ENCODE measurements at places on chromosomes 2 and 18.
A peak's percentile ranks its signal among the peaks of the same experiment; 100 is the strongest.

- no peak for DNase-seq
Observed at GRCh38 chr2:9153643-9153980, 53.0 kb upstream of the ASAP2 start.

DNA sequence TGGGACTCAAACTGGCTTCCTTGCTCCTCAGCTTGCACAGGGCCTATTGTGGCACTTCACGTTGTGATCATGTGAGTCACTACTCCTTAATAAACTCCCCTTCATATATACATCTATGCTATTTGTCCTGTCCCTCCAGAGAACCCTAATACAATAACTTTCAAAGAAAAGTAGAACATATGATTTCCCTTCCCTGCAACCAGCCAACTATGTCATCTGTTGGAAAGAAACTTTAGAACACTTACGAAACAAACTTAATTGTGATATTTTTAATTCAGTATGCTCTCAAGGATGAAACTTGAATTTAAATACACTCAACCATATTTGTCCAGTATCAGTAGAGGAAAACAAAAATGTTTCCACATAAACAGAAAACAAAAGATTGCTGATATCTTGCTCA is 84.4 kb downstream of the DYM start:
- DNase-seq, result no peak

DNA sequence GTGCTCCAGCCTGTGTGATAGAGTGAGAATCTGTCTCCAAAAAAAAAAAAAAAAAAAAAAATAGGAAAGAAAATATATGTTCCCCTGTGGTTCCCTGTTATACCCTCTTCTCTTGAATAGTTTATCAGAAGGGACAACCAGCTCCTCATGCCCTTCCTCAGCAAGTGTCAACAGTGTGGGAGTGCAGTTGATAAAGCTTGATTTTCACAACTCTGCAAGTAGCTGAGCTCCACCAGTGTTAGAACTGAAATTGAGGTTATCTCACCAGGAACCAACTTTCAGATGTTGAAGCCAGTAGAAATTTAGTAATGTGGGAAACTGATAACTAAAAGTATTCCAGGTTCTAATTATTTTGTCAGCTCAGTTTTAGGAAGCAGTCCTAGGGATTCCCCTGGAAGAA is 25.1 kb downstream of the NEDD4L start:
- no peak for DNase-seq

DNA sequence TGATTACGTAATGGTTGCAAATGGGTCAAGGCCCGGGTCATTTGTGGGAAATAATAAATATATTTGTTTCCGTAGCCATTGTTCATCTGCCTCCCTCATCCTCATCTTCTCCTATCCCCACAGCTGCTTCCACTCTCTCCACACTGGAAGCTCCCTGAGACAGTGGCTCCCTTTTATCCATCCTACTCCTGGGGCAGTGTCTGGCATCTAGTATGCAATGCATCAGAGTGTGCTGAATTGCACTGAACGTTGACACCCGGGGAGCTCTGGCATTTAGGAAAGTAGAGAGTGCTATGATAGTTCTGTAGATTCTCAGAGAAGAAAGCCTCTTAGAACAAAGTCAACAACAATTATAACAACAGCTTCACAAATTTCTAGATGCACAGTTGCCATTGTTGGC is 45.5 kb upstream of the NAB1 start:
- DNase-seq, result peak; percentile 54

GRCh38 chr18:9437672-9438071 is 37.6 kb upstream of the RALBP1 start:
- no peak for DNase-seq

- DNase-seq, result no peak
Observed at GRCh38 chr2:143830476-143830875, 689.4 kb downstream of the ZEB2 start.

- peak; percentile 50 for DNase-seq
Observed at GRCh38 chr18:48222118-48222517, 187.1 kb downstream of the ZBTB7C start.

- DNase-seq, result no peak
Observed at GRCh38 chr2:62284980-62285379, 89.1 kb downstream of the B3GNT2 start.

DNA sequence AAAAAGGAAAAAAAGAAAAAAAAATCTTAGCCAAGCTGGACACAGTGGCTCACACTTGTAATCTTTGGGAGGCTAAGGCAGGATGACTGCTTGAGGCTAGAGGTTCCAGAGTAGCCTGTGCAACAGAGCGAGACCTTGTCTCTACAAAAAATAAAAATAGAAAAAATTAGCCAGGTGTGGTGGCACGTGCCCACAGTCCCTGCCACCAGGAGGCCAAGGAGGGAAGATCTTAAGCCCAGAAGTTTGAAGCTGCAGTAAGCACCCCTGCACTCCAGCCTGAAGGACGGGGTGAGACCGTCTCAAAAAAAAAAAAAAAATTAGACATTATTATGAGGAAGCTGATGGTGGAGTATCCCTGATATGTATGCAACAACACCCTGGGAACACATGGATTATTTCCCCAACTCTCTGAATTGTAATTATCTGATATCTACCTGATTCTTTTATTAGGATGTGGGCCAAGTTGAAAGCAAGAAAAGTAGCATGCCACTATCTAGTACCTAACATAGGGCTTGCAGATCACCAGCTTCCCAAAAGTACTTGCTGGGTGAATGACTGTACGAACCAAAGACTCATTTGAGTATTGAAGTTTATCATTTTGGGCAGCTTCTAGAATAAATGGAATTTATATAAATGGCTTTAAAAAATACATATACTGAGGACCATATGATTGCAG is 140.9 kb downstream of the TCF4 start:
- DNase-seq, result no peak

GRCh38 chr2:209073151-209073550 is 350.7 kb upstream of the MAP2 start:
- no peak for DNase-seq

GRCh38 chr2:212264187-212264586 is 274.4 kb downstream of the ERBB4 start:
- DNase-seq, result no peak

- no peak for DNase-seq
Observed at GRCh38 chr18:64185987-64186386, 37.1 kb upstream of the LINC00305 start.

DNA sequence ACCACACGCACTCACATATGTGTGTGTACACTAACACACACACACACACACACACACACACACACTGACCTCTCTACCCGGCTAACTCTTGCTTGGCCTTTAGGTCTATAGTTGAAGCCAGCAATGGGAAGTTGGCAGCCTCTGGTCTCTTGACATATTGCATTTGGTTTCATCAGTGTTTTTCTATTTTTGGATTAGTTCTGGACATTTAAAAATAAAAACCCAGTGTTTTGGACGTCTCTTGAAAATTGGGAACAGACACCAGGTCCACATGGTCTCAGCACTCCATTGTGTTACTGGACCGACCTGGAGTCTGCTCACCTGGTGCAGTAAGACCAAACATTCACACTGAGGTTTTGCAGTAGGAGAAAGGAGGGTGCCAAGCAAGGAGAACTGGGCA is 50.4 kb upstream of the AFF3 start:
- DNase-seq, result no peak

GRCh38 chr2:158542577-158542976 is 85.8 kb downstream of the PKP4 start:
- DNase-seq, result no peak

DNA sequence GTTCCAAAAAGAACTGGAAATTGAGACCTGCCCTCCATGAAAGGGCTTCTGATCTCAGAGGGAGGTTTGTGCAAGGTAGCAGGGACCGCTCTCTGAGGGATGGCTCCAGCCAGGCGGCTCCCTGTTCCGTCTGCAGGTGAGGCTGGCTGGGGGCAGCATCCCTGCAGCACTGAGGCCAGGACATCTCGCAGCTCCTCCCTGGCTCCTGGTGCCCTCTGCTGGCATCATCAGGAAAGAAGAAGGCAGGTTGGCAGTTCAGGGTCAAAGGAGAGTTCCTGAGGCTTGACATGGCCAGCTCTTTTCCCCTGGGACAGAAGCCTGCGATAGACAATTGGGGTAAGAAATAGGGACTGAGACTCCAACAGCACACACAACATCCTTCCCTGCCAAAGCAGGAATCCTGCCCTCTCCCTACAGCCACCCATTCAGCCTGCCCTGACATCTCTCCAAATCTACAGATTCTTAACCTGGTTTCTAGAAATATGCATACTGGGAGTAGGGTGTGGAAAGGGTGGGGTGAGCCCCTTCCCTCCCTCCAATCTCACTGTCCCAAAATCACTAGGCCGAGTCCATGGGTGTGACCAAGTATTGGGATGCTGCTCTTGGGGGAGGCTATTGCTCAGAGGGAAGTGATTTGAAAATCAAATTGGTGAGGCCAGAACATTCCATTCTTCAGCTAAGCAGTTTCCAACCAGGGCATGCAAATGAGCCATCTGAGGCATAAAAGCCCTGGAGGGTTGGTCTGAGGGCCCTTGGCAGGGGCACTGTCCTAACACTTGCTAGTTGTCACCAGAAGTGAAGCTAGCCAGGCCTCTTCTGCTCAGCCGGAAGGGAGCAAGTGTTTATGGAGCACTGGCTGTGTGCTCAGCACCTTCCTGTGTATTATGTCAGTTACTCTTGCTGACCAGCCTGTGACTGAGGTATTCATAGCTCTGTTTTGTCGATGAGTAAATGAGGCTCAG is 185.4 kb downstream of the TFCP2L1 start:
- peak; percentile 86 for DNase-seq

GRCh38 chr2:109270505-109271312 is 141.7 kb downstream of the SH3RF3 start:
- no peak for DNase-seq

DNA sequence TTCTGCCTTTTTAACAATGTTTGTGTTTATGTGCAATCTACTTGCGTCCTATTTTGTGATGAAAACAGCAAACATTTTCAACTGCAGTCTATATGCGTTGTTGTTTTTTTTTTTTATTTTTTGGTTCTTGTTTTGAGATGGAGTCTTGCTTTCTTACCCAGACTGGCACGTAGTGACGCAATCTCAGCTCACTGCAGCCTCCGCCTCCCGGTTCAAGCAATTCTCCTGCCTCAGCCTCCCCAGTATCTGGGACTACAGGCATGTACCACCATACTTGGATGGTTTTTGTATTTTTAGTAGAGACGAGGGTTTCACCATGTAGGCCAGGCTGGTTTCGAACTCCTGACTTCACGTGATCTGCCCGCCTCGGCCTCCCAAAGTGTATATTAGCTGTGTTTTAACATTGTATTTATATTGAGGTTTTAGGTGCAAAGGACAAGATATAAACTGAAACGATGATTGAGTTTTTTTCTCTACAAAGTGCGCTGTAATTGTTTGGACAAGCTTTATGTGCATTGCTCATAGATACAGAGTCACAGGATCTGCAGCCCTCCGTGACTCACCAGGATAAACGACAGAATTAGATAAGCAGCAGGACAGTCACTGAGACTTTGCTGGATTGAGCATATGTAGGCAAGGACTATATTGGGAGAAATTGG is 17.4 kb downstream of the CDH7 start:
- no peak for DNase-seq

- no peak for DNase-seq
Observed at GRCh38 chr2:240868286-240869108, at the start of gene AGXT. Gene AGXT, plus strand, starts transcription at chr2:240868824. Its CDS starts 42 bp downstream, at chr2:240868866.

- DNase-seq, result no peak
Observed at GRCh38 chr18:33836564-33836963, 258.5 kb downstream of the ASXL3 start.

DNA sequence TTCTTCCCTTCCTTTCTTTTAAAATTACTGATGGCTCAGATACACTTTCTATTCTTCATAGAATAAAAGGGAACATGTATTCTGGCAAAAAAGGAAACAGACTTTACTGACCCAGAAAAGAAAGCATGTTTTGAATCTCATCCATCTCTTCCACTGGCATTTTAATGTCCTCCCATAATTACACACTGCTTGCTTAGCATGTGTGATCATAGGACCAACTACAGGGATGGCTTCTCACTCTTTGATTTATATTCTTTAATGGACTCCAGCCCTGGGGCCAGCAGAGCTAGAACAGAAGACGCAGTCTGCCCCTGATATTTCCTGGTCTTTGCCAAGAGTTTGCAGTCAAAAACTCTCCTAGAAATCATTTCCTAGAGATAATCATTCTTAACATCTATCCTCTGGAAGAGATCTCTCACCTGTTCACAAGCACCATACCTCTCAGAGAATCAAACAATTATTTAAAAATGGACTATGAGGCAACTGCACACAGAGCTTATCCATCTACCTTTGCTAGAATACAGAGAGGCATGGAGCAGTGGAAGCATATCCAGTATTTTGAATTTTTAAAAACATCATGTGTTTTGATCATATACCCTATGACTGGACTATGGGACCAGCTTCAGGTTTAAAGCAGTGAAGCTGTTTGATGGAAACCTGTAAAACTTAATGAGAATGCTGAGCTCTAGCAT is 429.1 kb downstream of the NRXN1 start:
- no peak for DNase-seq

- DNase-seq, result no peak
Observed at GRCh38 chr2:60873381-60873780, 8.0 kb upstream of the REL start.

DNA sequence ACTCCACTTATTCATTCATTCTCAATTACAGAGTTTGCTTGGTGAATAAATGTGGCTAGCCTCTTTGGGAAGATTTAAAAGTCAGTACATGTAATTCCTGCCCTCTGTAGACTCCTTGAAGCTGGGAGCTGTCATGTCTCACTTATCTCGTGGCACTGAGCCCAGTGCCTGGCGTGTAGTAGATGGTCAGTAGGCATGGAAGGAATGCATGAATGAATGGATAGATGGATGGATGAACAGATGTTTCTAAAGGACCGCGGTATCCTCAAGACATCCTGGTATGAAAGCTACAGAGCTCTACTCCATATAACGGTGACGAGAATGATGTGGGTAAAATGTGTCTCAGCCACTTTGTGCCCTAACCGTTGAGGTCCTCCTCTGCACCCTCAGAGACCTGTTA is 83.0 kb downstream of the MARCO start:
- no peak for DNase-seq
